Karpas-422 (cell line): ENCODE measurements at places on chromosomes 6 and 20.

- DNase-seq: no peak
Observed at GRCh38 chr20:6579417-6579816, 188.1 kb upstream of the BMP2 start.

GRCh38 chr6:34249469-34250261, 859 bp upstream of the SMIM29 start:
- DNase-seq: no peak

DNA sequence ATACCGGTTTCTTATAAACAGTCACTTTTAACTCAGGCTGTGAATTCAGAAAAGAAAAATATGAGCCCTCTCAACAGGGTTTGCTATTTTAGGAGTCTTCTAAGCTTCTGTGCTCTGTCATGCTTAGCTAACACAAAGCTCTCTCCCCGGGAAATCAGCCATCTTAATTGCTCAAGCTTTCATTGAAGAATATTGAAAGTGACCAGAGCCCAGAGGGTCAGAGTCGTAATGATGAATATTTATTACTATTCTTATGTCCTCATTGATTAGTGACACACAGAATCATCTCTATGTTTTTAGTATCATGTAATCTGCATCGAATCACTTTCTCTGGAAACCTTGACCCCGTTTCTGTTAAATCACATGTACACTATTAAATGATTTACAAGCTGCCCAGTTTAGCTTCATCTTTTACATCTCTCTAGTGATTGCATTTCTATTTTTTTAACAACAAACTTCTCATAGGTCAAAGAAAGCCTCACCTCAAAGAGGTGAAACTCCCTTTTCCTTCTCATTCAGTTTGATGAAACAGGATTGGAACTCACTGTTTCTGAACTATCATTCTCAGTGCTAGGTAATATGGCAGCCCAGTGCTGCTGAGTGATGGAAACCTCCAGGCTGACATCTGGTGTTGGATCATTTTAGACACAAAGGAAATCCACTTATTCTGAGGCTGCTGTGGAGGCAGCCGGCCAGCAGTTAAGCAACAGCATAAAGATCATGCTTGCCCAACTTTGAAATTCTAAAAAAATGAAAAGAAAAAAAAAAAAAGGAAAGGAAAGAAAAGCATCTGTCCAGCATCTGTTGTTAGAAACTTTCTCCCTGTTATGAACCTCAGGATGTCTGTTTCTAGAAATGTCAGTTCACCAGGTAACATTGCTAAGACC, 96.3 kb downstream of the RFPL4B start:
- DNase-seq: no peak

DNA sequence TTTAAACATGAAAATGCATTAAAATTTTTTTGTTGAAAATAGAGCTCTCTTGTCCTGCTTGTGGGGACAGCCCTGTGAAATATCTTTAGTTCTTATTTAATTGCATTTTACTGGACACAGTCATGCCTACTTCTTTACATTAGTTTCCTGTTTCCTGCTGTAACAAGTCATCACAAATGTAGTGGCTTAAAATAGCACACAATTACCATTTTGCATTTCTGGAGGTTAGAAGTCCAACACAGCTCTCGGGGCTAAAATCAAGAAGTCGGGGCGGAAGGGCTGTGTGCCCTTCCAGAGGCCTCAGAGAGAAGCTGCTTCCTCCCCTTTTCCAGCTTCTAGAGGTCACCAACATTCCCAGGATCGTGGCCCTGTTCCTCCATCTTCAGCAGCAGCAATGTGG, 29.4 kb downstream of the PNLDC1 start:
- DNase-seq: peak; percentile 50

GRCh38 chr20:15060265-15061060, 723.1 kb upstream of the FLRT3 start:
- no peak for DNase-seq

DNA sequence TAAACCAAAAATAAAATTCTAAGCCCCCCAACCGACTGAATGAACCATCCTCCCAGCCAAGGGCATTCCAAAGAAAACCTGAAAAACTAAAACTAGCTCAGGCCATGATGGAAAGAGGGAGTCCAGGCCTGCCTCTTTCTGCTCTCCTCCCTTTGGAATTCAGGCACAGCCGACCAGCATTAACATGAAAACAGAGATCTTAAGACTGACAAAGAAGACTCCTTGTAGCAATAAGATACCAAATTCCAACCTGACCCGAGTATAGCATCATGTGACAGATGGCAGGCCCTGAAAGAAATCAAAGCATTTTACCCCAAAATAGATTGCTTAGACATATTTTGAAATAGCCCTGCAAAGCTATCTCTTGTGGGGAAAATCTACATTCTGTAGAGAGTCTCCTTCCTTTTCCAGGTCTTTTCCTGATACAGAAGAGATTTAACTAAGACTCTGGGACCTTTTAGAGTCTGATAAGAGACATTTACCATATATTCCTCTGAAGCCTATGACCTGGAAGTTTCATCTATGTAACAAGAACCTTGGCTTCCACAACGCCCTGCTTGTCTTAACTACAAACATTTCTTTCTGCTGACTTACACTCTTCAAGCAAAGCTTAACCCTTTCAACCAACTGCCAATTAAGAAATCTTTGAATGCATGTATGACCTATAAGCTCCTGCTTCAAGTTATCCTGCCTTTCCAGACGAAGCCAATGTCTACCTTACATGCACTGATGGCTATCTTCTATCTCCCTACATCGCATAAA, 22.2 kb upstream of the TXLNB start:
- no peak for DNase-seq

GRCh38 chr6:169841251-169841650, 89.8 kb downstream of the ERMARD start:
- DNase-seq: no peak

DNA sequence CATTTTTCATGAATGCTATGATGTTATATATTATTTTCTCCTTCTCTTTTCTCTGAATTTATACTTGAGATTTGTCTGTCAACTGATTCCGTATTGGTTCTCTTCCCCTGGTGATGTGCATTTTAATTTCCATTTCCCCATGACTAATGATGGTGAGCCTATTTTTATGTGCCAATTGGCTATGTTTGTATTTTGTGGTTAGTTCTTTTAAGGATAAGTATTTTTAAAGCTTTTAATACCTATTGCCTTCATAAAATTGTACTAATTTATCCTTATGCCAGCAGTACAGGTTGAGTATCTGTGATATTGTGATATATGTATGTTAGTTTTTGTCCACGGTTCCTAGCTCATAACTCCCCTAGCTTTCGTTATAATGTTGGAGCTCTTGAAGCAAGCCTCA, 2.8 kb downstream of the POLH start:
- no peak for DNase-seq

- no peak for DNase-seq
Observed at GRCh38 chr20:25035921-25036320, 22.0 kb downstream of the ACSS1 start.

DNA sequence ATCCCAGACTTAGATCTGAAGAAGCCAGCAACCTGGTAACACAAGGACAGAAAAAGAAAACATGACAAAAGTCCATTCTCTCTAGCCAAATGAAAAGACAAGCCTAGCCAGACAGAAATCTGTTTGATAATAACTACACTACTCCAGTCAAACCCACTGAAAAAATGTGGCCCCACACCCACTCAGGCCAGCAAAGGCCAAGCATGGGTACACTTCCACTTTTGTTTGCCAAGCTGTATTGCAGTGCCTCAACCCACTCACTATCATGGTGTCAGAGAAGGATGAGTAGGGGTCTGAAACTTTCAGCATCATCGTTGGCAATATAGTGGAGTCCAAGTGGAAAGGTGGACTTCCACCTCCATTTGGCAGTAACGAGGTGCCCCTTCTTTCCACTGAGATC, 45.8 kb downstream of the EPM2A start:
- no peak for DNase-seq

GRCh38 chr6:11722220-11722619, 56.4 kb downstream of the ADTRP start:
- DNase-seq: peak; percentile 42

GRCh38 chr6:36999751-37000125, 5.7 kb upstream of the FGD2 start:
- no peak for DNase-seq

- no peak for DNase-seq
Observed at GRCh38 chr6:105038259-105038658, 81.4 kb downstream of the LIN28B start.

DNA sequence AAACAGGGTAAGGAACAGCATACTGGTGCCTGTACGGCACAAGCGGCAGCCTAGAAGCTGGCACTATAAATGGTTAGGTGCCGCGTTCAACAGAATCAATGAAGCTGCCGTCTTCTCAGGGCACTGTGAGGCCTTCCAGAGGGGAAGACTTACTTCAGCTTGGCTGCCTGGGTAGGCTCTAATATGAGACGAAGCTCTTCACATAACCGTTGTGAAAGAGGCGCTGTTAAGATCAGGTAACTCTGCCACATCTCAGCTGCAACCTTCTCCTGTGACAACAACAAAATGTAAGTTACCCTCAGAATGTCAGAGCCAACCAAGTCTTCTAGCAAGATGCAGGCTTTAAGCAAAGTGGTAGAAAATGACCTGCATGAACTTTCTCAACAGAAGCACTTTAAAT, 12.0 kb upstream of the LYRM2 start:
- no peak for DNase-seq

DNA sequence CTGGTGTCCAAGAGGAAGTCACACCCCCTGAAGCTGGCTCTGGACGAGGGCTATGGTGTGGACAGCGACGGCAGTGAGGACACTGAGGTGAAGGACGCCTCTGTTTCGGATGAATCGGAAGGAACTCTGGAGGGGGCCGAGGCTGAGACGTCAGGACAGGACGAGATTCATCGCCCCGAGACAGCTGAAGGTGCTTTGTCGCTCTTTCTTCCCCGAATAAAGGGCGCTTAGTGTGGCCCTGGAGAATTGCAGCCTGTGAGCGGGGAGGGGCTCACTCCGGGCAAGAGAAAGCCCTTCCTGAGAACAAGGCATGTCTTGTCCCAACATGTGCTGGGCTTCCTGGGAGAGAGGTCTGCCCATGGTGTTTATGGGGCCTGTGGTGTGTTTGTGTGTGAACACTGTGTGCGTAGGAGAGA, 41.4 kb downstream of the MYT1 start:
- no peak for DNase-seq

DNA sequence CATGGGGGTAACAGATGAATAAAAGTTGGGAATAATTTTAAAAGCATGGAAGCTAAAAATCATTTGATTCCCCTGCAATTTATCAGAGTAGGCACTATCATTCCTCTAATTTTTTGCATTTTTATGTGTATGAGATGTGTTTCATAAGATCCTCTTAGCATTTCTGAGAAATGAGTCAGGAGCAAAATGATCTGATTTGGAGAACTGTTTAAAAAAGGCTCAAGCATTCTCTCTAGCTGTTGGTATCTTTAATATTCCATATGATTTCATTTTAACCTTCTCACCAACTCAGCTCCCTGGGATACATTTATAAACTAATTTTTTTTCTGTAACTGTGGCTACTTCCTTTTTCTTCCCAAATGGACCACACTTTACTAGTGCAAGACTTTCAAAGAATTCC, 60.9 kb downstream of the MCHR2 start:
- DNase-seq: no peak

DNA sequence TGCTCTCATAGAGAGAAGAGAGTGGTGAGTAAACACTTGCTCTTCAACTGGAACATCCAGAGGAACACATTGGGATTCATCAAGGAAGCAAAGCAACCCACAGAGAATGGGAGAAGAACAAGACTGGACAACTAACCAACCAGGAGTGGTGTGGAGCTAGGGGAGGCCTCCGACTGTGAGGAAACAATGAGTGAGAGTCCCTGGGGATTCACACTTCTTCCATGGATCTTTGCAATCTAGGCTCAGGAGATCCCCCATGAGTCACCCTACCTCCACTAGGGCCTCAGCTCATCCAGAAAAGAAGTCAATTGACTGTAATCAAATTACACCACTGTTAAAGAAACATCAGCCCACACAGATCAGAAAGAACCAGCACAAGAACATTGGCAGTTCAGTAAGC, 42.3 kb upstream of the CLVS2 start:
- DNase-seq: no peak

GRCh38 chr6:81304466-81304865, 448.0 kb downstream of the TENT5A start:
- no peak for DNase-seq

GRCh38 chr20:20360464-20360863, 7.4 kb upstream of the INSM1 start:
- peak; percentile 74 for DNase-seq

DNA sequence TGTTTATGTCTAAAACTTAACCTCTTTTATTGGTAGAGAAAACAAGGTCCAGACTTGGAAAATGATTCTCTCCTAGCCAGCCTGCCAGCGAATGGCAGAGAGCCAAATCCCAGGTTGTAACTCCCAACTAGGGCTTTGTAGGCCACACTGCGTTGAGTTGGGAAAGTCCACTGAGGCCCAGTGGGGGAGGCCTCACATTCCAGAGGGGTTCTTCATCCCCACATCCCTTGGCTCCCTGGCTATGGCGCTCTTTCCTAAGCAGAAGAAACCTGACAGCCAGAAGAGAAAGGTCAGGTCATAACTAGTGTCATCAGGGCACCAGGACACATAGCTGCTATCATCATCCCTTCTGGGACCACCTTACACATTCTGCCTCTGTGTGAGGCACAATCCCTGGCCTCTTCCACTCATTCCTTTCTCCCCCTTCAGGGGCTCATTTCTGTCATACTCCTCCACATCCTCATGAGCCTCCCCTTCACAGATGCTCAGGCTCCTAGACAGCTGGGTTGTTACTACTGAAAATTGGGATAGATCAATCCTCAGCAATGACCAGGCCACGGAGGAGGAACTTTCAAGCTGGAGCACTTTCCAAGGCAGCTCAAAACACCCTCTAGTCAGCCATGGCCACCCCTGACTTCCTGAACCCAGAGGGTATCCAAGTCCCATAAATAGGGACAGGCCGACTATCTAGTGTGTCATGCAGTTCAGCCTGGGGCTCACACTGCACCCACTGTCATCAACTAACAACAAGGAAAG, 48.6 kb downstream of the TCP11 start:
- DNase-seq: no peak
